ENCODE measurements at places on chromosomes 7 and 10. TPM values are rescaled to one million over a fixed set of nuclear protein-coding genes. Genes with fewer than 3 reads are reported as not detected.

The HPSE2 gene
- total RNA-seq = not detected

DNA sequence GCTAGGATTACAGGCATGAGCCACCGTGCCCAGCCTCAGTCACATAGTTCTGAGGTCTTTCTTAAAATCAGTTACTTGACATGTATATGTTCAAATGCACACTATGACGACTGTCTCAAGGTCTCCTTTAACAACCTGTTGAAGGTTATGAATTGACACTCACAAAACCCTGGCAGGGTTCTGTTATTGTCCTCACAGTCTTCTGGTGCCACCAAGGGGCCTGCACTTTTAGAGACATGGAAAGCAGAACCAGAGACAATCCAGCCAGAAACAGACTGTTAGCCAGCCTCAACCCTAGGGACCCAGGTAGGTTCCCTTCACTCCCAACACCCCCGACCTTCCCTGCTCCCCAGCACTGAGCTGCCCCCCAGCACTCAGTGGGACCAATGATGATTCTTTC is 26.4 kb downstream of the TEX36 start:
- no peak for ATAC-seq

- no peak for ATAC-seq
These were observed 87.4 kb downstream of the RAMP3 start for GRCh38 chr7:45244981-45245380.

GRCh38 chr10:34406463-34407323 is 408.4 kb downstream of the PARD3 start:
- no peak for ATAC-seq

- no peak for ATAC-seq
These were observed 47.1 kb upstream of the UBN2 start for GRCh38 chr7:139183878-139184338.

DNA sequence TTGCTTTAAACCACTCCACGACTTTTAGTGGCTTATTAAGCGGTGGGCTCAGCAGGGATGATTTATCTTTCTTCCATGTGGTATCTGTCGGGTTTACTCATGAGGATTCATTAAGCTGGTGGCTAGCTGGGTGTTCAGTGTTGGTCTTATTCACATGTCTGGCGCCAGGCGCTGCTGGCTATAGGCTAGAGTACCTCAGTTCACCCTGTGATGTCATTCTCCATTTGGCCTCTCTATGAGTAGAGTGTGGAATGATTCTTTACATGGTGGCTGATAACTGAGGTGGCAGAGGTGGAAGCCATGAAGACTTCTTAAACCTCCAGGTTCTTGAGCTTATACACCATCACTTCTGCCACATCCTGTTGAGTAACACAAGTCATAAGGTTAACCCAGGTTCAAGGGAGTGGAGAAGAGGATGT is 115.4 kb downstream of the MLLT10 start:
- ATAC-seq = peak; percentile 94

- ATAC-seq = no peak
These were observed 157.4 kb downstream of the SKIDA1 start for GRCh38 chr10:21368022-21368582.

DNA sequence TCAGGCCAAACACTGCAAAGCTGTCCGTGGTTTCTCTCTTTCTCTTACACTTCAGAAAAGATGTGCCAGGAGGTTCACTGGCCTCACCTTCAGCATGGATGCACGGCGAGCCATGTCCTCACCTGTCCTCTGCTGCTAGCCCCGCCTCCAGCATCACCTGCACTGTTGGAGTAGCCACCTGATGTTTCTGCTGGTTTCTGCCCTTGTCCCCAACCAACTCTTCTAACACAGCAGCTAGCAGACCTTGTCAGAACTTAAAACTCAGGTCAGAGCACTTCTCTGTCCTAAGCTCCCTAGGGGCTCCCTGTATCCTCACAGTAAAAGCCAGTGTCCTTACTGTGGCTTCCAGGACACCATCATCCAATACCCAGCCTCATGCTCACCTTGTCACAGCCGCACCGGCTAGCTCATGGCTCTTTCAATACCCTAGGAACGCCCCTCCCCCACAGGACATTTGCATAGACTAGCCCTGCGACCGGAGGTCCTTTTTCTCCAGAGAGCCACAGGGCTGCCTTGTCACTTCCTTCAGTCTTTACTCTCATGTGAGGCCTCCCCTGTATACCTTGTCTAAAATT is 15.2 kb downstream of the PALD1 start:
- ATAC-seq = no peak

The ARL4A gene
- total RNA-seq = 17.0 TPM

The TMEM184A gene
- total RNA-seq = not detected

The SUPV3L1 gene
- 38.9 TPM for total RNA-seq

DNA sequence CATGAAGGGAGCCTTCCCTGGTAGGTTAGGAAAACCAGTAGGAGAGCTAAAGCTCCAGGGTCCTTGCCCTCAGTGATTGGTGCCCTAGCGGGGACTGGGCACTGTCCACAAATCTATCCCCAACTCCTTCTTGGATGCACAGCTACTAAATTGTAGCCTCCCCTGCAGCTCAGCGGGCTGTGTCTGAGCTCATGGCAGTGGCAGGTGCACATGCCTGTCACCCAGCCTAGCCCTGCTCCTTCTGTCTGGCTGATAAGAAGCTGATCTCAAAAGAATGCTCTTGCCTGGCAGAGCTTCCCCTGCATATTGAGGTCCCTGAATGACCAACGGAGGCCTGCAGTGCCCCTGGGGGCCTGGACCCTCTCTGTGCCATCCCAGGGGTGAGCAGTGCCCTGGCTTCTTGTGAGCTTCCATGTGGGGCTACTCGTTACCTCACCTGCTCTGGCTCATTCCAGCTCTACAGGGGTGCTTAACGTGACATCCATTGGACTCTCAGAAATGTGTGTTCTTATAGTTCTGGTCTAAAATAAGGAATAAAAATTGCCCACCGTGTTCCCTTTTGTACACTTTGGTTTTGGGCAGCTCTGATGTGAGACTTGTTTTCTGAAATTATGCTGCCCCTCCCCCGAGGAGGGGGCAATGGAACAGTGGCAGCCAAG is 59.8 kb upstream of the ANTXRL start:
- ATAC-seq = no peak

The PPP1R9A gene
- not detected for total RNA-seq

All from activated T-helper 17 cell treated with anti-CD3 and anti-CD28 coated beads, Interleukin-2, amount 50 U/mL, for 72 hours (primary cell).